Dermis blood vessel endothelial cell (primary cell): ENCODE measurements at places on chromosomes 11 and 22.
A peak's percentile ranks its signal among the peaks of the same experiment; 100 is the strongest.

DNA sequence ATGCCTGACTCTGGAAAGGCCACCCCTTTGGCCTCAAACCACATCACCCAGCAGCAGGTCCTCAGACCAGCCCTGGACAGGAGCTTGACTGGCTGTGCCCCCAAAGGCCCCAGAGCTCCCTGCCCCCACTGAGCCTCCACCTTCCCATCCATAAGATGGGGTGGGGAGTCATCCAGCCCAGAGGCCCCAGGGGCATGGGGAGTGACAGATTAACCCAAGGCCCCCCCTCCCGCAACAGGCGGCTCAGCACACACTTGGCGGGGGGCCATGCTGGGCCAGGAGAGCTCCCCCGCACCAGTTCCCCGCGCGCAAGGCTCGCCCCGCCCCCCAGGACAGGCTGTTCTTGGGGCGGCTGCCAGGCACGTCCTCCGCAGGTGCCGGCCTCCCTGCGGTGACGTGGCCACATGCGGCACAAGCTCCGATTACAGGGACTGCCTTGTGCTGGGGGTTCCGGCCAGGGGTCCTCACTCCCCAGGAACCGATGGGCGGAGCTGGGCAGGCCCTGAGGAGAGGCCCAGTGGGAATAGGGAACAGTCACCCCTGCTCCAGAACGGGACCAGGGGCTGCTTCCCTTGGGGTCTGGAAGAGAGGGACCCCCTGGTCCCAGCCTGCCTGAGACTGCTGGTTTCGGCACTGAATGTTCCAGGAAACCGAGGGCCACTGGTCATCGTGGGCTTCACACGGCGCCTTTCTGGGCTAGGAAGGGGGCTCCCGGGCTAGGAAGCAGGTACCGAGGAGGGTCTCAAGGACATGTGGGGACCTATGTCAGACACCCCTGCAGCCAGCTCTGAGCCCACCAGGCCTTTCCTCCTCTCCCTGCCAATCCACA is 5.1 kb upstream of the CDKN1C start:
- no peak for DNase-seq

GRCh38 chr22:40348025-40348658 is 1.8 kb downstream of the ADSL start:
- peak; percentile 83 for DNase-seq

- DNase-seq, result no peak
These were observed 46.4 kb downstream of the RAB30 start for GRCh38 chr11:83025267-83025704.

GRCh38 chr22:50210378-50211139 is 9.7 kb downstream of the SELENOO start:
- no peak for DNase-seq

DNA sequence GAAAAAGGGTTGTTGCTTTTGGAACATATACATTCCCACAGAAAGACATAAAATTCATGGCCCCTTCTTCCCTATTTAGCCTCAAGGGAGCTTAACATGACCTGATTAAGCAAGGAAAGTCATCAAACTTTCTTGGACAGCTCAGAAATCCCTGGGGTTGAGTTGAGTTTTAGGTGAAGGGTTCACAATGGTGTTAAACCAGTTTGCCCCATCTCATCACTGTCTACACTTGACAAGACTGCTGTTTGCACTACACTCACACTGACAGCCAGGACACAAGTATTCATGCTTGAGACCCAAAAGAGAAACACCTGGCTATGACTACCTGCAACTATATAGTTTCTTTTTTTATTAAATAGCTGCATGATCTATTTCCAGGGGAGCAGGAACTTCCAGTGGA is 209.8 kb upstream of the TMEM45B start:
- DNase-seq, result no peak

DNA sequence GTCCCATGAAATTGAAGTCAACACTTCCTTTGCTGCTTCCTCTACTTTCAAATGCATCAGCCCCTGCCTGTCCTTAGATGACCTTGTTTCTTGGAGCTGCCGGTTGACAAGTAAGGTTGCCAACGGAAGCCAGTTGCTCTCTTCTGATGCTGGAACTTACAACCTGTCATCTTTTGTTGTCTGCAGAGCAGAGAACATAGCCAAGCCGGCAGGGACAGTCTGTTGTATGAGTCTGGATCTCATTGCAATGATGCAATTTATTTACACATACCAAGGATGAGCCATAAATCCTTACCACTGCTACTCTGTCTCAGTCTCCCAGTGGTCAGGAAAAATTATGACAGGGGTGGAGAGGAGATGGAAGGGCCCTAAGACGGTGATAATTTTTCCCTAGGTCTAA is 151.4 kb downstream of the BLID start:
- peak; percentile 8 for DNase-seq

DNA sequence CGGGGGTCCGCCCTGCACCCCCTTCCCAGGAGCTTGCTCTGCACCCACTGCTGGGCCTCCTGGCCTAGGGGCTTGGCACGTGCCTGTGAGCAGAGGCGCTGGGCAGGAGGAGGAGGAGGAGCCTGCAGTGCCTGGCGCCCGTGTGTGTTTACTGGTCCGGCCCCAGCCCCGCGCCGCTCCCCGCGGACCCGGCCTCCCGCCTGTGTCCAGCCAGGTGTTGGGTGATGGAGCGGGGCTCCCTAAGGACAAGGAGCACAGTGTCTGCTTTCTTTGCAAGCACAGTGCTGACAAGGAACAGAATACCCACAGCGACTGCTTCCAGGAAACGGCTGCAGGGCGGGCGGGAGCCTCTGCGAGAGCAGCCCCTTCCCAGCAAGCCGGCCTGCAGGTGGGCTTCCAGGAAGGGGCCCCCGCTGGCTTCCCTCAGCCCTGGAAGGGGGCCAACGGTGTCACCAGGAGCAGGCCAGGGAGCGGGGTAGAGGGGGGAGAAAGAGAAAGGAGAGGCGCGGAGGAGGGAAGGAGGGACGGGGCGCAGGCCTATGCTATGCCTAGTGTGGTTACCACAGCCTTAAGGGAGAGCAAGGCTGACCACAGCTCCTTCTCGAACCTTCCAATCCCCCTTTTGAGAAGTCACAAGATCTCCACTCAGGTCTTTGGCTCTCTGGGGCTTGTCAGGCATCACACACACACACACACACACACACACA is 6.6 kb downstream of the H19 start:
- no peak for DNase-seq

DNA sequence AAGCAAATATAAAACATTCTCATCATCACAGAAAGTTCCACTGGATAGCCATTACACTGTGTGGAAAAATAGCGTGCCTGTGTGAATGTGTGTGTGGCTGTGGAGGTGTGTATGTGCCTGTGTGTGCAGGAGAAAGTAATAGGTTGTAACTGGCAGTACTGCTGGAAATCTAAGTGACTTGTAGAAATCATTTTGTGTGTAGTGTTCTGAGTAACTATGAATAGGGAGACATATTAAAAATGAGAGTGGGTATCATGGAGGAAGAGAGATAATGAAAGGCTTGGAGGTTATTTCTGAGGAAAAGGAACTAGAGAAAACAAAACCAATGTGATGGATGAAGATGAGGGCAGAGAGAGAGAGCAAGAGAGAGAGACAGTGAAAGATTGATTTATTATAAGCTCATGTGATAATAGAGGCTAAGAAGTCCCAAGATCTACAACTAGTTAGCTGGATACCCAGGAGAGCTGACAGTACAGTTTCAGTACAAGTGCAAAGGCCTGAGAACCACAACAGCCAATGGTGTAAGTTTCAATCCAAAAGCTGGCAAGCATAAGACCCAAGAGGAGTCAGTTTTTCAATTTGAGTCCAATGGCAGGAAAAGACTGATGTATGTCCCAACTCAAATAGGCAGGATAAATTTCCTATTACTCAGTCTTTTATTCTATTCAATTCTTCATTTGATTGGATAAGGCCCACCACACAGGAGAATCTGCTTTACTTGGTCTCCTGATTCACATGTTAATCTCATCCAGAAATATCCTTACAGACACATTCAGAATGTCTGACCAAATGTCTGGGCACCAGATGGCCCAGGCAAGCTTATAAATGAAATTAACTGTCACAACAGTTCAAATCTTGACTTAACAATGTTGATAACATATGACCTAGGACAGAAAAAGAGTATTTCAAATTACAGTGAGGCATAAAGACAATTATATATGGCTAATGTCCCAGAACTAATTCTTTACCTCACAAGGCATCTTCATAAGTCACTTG is 14.9 kb downstream of the KBTBD3 start:
- no peak for DNase-seq

DNA sequence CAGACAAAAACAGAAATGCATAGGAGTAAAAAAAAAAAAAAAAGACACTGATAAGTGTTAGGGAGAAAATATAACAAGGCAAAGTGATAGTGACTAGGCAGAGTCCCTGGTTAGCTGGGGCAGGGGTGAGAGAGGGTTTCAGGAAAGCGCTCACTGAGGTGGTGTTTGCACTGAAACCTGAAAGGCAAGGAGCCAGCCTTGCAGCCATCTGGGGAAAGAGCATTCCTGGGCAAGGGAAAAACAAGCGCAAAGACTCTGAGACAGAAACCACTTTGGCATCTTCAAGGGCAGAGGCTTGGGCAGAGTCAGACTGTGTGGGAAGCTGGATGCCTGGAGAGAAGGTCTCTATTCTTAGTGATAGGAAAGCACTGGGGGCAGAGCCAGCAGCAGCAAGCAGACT is 14.5 kb downstream of the CLMP start:
- DNase-seq, result no peak

- no peak for DNase-seq
These were observed 93.6 kb downstream of the MTNR1B start for GRCh38 chr11:93063086-93063485.

DNA sequence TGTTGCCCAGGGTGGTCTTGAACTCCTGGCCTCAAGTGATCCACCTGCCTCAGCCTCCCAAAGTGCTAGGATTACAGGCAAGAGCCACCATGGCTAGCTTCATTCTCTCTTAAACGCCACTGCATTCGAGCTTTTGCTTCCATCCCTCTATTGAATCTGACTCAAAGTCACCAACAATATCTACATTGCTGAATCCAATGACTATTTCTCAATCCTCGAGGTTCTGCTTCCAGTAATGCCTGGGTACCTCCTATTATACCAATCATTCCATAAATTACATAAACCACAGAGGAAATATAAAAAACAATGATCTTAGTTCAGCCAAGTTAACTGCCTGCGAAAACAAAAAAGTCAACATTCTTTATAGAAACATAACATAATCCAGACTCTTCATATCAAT is 11.9 kb upstream of the NXF1 start:
- DNase-seq, result no peak

DNA sequence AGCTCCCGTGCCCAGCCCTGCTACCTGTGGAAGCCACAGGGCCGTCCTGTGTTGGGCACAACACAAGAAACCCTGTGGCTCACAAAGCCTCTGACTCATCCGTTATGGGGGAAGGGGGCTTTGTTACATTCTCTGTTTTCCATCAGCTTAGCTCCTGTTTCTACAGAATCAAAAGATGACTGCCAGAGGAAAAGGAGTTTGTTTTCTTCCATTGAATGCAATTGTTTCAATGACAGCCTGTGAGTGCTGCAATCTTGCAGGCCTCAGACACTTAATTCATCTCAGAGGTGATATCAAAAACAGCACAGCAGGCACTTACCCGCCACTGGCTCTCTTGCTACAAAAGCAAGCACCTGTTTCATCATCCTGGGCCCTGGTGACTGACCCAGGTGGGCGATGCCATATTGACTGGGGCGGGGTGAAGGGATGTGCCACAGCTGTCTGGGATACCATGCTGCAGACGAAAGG is 194.3 kb downstream of the OPCML start:
- DNase-seq, result no peak

DNA sequence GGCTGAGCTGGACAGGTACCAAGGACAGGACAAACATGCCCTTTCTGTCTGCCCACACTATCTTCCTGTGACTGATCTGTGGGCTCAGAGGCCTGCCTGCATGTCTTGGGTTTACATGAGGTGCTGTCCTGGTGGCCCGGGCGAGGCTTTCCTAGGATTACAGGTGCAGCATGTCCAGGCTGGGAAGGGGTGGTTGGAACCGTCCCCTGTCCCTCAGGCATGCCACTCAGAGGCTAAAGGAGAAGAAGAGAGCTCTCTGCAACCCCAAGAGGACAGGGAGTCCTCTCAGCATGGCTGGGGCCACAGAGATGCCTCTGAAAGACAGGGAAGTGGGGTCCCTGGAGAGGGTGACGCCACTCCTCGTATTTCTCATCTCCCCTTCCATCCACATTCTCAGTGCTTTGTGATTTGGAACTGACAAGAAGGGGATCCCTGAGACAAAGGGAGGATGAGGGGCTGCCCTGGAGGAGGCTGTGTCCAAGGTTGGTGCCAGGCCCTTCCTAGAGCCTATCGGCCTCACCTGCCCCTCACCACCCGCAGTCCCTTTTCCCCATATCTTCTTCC is 64.6 kb upstream of the LMO1 start:
- no peak for DNase-seq

GRCh38 chr11:11979488-11980117 is 28.8 kb downstream of the DKK3 start:
- DNase-seq, result peak; percentile 43

GRCh38 chr22:32531931-32532819 is 57.6 kb downstream of the FBXO7 start:
- peak; percentile 47 for DNase-seq

- no peak for DNase-seq
These were observed 29.8 kb downstream of the NECTIN1 start for GRCh38 chr11:119699227-119699626.

- DNase-seq, result no peak
These were observed 4.1 kb downstream of the EED start for GRCh38 chr11:86248609-86249008.
